Right forelimb (tissue), 1 donor: ENCODE measurements at places on chromosomes 5 and 9.

- no peak for DNase-seq
These were observed 154.1 kb downstream of the OSTF1 start for GRCh38 chr9:75242426-75242825.

DNA sequence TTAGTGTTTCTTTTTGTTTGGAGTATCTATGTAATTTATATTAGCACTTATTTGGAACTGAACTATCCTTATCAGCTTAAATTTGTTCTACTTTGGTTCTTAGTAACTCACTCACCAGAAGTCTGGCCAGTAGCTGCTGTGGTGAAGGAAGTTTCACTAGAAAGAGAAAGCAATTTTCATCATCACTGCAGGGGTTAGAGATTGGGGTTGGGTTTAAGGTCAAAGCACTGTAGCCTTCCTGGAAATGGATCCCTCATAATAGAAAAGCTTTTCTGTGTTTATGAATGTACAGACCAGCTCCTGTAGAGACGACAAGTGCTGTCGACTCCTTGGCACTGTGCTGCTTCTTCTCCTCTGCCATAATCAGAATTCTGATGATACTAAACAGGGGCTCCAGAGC lies 22.2 kb downstream of the MROH2B start:
- no peak for DNase-seq

DNA sequence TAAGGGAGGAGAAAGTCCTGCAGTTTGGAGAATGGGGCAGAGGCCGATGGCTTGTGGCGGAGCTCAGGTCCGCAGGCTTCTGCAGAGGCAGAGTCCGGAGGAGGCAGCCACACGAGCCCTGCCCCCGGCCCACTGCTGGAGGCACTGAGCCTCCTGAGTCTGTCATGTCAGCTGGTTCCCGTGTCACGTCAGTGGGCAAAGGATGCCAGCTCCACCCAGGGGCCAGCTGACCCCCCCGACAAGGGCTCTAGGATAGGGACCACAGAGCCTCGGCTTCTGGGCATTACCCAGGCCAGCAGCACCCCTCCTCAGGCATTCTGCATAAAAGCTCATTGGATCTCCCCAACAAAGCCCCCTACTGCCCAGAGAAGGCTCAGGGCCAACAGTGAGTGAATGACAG lies 8.5 kb downstream of the SH3PXD2B start:
- no peak for DNase-seq

DNA sequence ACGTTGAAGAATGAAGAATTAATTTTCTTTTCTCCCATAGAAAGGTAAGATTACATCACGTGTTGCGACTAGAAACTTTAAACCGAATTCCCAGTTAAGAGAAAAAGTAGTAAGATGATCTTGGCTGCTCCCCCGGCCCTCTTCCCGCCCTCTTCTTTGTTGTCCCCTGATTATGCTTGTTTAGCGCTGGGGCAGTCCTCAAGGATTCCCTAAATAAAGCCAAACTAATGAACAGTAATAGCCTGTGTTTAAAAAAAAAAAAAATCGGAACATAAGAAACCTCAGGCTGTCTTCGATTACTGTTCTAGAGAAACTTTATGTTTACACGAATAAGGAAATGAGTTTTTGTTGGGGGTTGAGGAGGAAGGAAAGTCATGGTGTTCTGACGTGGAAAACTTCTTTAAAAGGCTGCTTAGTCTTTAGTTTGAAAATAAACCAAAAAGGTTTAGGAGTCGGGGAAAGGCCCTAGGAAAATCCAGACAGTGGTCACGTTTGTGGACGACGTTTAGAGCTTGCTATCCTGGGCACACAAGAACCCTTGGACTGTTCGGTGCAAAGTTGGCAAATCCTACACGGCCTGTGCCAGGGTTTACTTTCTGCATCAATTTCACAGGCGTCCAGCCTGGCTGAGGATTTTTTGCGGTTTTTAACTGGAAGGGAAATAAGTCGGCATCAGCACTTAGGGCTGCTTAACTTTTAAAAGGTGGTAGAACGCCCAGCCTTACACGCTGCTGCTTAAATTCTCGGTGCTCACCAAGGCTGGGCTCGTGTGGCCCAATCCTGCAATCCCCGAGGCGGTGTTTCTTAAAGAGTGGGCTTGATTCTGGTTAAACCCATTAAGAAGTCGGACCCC lies 1.1 kb upstream of the MAT2B start:
- DNase-seq = peak; percentile 80

DNA sequence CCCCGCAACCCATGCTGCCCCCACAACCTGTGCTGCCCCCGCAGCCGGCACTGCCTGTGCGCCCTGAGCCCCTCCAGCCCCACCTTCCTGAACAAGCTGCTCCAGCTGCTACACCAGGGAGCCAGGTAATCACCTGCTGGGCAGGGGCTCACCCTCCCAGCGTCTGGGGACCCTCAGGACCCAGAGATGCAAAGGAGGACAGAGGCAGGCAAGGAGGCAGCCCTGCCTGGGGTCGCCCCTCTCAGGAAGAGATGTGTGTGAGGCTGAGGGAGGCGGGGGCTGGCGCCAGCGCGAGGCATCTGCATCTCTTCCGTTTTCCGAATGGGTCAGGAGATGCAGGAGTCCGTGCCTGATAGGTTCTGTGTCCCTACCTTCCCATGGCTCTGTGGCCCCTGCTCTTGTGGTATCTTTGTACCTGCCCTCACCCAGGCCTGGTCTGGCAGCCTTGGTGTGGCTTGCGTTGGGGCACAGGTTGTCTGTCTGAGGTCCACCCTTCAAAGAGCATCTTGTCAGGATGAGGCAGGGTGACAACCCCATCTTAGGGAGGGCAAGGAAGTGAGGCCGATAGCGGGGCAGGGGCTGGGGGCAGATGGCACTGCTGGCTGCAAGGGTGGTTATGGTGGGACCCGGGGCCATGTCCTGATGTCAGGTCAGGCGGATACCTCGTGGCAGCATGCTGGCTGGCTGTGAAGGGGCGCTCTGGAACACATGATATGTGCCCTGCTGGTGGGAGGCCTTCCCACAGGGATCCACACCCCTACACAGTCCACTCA lies 75.7 kb downstream of the WNK2 start:
- no peak for DNase-seq

DNA sequence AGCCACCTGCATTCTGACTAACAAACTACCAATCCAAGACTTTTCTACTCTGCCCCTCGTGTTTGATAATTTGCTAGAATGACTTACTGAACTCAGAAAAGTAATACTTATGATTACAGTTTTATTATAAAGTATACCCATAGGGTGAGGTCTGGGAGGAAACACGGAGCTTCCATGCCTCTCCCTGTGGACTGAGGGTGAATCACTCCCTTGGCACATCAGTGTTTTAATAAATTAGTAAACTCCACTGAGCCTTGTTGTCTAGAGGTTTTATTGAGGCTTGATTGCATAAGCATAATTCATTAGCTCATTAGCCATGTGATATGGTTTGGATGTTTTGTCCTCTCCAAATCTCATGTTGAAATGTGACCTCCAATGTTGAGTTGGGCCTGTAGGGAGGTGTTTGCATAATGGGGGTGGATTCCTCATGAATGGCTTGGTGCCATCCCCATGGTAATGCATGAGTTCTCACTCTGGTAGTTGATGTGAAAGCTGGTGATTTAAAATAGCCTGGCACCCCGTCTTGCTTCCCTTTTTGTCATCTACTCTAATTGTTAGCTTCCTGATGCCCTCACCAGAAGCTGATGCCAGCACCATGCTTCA lies 233.6 kb upstream of the TRPC7 start:
- no peak for DNase-seq

GRCh38 chr9:98637381-98637780 lies 71.4 kb downstream of the GABBR2 start:
- DNase-seq = no peak

GRCh38 chr5:6261668-6262067 lies 116.7 kb downstream of the MED10 start:
- DNase-seq = no peak

DNA sequence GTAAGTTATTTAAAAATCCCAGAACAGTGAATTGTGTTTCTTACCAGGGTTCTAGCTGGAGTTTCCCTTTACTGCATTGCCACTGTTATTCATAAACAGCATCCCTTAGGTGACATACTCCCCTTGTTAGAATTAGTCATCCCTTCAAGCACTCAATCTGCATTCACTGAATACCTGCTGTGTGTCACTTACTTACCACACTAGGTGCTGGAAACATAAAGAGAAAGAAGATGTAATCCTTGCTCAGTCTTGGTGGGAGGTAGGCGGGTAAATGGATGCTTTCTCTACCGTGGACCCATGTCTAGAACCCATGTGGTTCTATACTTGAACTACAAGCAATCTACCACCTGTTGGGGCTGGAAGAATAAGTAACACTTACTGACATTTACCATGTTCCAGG lies 371.6 kb downstream of the KDM4C start:
- no peak for DNase-seq

- DNase-seq = no peak
These were observed 100.6 kb downstream of the ICE1 start for GRCh38 chr5:5523066-5523505.

- DNase-seq = no peak
These were observed 26.3 kb upstream of the NDFIP1 start for GRCh38 chr5:142082182-142082781.

- peak; percentile 71 for DNase-seq
These were observed 24.1 kb downstream of the AHRR start for GRCh38 chr5:345404-346195.

GRCh38 chr9:126581893-126582292 lies 31.8 kb upstream of the LMX1B start:
- DNase-seq = no peak

DNA sequence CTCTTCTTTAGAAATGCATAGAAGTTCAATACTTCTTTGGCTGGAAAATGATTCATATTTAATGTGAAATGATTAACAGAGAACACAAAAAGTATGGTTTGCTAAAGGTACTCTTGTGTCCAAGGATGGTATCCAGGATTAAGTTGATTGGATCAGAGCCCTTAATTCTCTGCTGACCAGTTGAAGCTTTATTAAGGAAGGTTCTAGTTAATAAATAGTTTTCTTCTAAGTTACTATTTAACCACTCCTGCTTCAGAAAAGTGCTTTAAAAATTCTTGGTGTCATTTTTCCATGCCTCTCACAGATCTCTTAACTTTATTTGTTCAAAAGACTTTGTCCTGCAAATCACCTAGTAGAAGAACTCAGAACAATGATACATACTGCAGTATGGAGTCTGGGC lies 134.3 kb downstream of the MEF2C start:
- no peak for DNase-seq

GRCh38 chr9:72013292-72013760 lies 47.1 kb downstream of the C9orf57 start:
- no peak for DNase-seq

GRCh38 chr9:96020792-96021550 lies 145.5 kb downstream of the ERCC6L2 start:
- DNase-seq = peak; percentile 75

DNA sequence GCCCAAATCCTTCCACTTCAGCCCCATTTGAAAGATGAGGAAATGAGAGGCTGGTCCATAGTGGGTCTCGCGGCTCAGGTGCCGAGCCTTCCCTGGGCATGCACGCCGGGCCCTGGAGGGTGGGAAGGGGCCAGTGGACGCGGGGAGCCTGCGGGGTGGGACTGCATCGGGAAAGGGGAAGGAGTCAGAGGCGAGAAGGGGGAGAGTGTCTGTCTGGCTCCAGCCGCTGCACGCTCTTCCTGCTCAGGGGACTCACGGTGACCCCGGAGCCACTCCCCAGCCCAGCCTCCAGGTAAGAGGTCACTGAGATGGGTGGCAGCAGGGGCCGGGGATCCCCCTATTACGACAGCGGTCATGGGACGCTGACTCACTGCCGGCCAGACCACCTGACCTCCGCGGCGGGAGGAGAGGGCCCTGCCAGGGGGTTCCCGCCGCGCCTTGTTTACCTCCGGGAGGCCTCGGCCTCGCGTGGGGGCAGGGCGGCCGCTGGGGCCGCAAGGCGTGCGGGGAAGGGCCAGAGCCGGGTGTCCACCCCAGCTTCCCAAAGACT lies 1.9 kb upstream of the SQSTM1 start:
- DNase-seq = peak; percentile 85

GRCh38 chr9:122939601-122940000 lies 1.2 kb upstream of the RABGAP1 start:
- no peak for DNase-seq

- no peak for DNase-seq
These were observed 1029.9 kb upstream of the WWC1 start for GRCh38 chr5:167261309-167262100.

DNA sequence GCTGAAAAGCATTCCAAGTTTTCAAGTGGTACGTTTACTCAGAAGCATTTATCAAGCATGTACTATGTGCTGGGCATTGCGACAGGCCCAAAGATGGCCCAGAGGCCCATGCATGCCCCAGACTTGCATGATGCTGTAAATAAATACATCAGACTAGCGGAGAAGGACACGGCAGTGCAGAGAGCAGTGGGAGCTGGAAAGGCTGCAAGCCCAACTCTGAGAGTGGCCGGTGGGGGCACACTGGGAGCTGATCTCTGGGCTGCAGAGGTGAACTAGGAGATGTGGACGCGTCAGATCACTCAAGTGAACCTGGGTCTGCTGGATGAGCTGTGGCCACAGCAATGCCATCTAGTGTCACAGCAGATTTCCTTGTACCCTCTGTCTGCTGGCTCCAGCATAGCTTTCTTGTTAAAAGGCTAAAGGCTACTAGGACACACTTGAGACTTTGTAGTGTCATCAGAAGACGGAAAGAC lies 246.9 kb downstream of the FANCC start:
- DNase-seq = no peak

DNA sequence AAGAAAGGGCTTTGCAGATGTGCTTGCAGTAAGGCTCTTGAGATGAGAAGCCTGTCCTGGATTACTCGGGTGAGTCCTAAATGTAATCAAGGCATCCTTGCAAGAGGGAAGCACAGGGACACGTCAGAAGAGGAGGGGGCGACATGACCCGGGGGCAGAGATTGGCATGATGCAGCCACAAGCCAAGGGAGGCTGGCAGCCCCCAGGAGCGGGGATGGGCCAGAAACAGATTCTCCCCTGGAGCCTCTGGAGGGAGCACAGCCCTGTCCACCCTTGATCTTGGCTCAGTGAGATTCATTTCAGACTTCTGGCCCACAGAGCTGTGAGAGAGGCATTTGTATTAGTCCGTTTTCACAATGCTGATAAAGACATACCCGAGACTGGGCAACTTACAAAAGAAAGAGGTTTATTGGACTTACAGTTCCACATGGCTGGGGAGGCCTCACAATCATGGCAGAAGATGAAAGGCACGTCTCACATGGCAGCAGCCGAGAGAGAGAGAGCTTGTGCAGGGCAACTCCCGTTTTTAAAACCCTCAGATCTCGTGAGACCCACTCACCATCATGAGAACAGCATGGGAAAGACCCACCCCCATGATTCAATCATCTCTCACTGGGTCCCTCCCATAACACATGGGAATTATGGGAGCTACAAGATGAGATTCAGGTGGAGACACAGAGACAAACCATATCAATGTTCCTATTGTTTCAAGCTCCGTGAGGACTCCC lies 76.1 kb downstream of the ADAMTS2 start:
- DNase-seq = no peak

DNA sequence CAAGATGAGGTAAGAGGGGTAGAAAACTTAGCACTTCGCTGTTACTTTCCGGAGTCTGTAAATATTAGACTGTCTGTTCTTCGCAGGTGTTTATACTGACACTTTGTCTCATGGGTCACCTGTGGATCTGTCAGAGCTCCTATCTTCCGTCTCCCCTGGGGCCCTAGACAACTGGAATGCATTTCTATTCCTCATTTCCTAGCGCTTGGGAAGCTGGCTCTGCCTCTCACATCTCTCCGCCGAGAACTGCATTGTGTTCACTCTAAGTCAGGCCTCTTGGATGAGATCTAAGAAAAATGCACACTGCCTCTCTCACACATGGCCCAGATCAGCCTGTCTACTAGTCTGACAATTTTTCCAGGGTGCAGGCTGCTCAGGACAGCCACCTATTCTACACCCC lies 39.5 kb downstream of the PCA3 start:
- DNase-seq = no peak

GRCh38 chr5:176178789-176179188 lies 59.4 kb upstream of the SIMC1 start:
- no peak for DNase-seq

GRCh38 chr9:124800306-124801259 lies 23.6 kb downstream of the OLFML2A start:
- no peak for DNase-seq
